Psoas muscle (tissue), 8 donors: ENCODE measurements at places on chromosomes 12 and 14.
A peak's percentile ranks its signal among the peaks of the same experiment; 100 is the strongest.

DNA sequence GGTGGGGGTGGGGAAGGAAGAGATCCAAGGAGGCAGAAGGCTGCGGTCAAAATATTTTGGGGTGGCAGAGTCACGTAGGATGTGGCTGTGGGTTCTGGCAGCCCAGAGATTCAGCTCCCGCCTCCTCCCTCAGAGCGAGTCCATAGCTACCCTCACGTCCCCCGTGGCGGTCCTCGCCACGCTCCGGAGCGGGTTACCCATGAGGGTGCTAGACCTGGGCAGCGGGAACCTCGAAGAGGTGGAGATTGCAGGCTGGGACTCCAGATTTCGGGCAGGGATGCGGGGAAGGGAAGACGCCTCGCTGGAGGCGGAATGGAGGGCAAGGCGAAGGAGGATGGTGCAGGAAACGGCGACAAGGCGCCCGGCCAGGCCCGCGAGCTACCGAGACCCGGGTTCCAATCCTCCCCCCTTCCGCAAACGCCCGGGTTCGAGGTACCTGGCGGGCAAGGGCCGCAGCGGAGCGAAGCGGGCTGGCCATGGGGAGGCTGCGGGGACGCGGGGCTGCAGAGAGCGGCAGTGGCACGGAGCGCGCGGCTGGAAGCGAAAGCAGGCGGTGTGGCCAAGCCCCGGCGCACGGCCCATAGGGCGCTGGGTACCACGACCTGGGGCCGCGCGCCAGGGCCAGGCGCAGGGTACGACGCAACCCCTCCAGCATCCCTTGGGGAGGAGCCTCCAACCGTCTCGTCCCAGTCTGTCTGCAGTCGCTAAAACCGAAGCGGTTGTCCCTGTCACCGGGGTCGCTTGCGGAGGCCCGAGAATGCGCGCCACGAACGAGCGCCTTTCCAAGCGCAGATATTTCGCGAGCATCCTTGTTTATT is 46.2 kb downstream of the BCAT1 start:
- no peak overlapping the region for H3K27ac ChIP-seq
- no peaks in the 10 kb centered on the region for H3K27me3 ChIP-seq
- H3K36me3 ChIP-seq = no peaks in the 10 kb centered on the region
- peak; percentile 55 for DNase-seq
- H3K4me1 ChIP-seq = no peaks in the 10 kb centered on the region

DNA sequence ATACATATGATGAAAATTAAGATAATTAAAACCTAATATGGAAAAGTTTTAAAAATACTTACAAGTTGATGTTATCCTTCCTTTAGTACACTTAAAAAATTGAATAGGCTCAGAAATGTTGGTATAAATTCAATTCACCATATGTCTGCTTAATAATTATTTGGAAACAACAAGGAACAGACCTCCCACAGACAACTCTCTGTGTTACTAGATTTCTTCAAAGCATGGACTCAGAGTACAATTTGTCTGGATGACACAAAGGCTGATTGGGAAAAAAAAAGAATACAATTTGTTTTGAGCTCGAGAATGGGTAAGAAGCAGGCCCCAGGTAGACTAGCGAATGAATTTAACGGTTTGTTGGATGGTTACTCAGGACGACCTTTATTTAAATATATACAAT is 48.9 kb upstream of the BTG1 start:
- H3K4me3 ChIP-seq = no peak overlapping the region
- no peaks in the 10 kb centered on the region for H3K27me3 ChIP-seq
- H3K36me3 ChIP-seq = no peaks in the 10 kb centered on the region
- no peak overlapping the region for H3K27ac ChIP-seq

DNA sequence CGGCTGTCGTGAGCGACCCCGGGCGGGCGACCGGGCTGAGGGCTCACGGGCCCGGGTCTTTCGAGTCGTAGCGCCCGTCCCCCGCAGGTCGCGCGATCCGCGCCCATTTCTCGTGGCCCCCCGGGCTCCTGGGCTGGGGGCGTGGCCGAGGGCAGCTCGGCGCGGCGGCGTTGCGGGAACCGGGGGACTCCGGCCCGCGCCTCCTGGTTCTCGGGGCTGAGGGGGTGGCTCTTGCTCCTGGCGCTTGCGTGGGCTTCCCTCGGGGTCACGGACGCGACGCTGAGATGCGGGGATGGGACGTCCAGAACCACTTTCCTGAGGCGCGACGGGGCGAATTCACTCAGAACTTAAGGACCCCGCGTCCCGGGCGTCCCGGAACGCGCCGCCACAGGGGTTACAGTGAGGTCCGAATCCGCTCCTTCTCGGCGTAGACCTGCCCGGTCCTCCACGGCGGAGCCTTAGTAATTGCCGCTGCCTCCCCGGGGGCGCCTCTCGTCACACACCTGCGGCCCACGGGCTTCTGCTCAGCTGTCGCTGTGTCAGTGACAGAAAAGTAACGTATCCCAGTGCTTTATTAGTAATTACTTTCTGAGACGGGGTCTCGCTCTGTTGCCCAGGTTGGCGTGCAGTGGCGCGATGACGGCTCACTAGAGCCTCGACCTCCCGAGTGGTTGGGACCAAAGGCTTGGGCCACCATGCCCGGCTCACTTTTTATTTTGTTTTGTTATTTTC is 606 bp downstream of the EP400 start:
- no peaks in the 10 kb centered on the region for H3K36me3 ChIP-seq
- peak; percentile 66 for DNase-seq
- H3K4me3 ChIP-seq = peak overlapping the region; percentile 96
- H3K27me3 ChIP-seq = no peaks in the 10 kb centered on the region
- peaks cover 21% of the 10 kb centered on the region for H3K4me1 ChIP-seq
- H3K27ac ChIP-seq = peak overlapping the region; percentile 71

DNA sequence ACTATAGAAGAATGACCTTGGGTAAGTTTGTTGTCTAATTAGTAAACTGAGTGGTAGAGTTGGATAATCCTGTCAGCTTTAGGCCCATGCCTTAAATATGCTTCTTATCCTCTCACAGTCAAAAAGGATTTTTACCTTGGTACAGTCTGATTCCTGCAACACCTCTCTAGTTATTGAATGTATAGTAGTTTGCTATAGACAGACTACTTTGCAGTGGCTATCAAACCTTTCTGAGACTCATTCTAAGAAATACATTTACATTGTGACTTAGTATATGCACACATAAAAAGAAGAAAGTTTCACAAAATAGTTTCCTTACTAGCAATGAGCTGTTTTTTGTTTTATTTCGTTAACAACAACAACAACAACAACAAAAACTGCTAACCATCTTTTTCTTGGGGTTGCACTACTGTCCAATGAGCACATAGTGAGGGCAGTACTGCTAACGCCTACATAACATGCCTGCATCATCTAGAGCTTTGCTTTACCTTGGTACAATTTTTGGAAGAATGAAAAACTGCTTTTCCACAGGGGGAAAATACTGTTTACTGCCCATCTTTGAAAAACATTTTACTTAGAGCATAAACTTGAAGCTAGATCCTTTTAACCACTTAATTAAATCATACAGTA is 28.5 kb downstream of the WNK1 start:
- peaks cover 52% of the 10 kb centered on the region for H3K4me1 ChIP-seq
- peak overlapping the region; percentile 56 for H3K27ac ChIP-seq
- no peak for DNase-seq

DNA sequence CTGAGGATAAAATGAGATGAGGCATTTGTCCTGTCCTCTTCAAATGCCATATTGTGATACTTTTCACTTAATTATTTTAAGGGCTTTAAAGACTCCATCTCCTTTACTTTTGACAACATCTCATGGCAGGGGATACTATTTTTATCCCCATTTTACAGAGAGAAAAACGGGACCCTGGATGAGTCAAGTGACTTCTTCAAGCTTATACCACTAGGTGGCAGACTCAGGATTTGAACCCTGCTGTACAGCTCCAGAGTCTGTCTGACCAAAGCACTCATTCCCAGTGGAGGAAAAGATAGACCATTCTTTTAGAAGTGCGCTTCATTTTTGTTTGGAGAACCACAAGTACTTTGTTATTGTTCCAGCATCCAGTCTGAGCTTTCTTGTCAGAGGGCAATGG is 1.7 kb upstream of the SMOC1 start:
- no peaks in the 10 kb centered on the region for H3K27me3 ChIP-seq
- H3K4me1 ChIP-seq = peaks cover 20% of the 10 kb centered on the region
- no peak for DNase-seq
- H3K4me3 ChIP-seq = no peak overlapping the region

DNA sequence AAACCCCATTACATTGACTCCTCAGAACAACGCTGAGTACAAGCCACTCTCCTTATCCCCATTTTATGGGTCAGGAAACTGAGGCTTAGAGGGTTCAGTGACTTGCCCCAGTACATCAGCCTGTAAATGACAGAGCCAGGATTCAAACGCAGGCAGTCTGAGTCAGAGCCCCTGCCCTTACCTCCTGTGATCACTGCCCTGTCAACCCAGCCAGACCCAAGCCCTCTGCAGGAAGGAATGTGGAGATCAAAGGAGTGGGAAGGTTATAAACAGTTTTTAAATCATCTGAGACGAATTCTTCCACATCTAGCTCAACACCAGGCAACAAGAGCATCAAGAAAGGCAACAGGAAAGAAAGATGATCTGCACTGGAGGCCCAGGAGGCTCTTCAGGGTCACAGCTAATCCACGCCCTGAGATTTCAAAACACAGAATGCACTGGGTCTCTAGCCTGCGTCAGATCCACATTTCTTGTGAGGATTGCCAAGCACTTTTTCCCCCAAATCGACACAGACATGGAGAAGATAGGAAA is 38.5 kb downstream of the SPTB start:
- peak; percentile 63 for DNase-seq
- H3K27me3 ChIP-seq = no peaks in the 10 kb centered on the region
- peak overlapping the region; percentile 96 for H3K27ac ChIP-seq
- H3K36me3 ChIP-seq = no peaks in the 10 kb centered on the region
